Cerebellar nuclear complex (tissue), 1 donor: ENCODE measurements at places on chromosomes 6 and 20.

DNA sequence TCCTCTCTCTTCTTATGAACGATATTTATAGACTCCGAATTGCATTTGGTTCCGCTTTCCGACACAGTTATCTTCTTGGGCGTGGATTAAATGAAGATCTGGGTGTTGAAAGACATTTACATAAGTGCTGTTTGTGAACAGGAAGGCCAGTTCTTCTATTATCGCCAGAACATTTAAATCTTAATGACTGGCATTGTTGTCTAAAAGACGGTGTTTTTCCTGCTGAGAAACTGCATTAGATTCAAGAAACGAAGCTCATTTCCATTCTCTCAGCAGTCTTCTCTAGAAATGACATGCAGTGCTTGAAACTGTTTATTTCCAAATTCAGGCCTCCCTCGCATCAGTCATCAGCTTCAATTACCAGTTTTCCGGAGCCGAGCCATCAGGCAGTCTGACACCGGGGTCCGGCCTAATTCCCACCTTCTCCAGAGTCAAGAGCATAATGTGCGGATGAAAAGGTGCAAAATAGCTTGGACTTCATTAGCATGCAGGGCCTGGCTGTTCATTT lies 16.0 kb downstream of the LINC00237 start:
- no peak for DNase-seq

GRCh38 chr6:72382602-72383529 lies 239.0 kb upstream of the KCNQ5 start:
- no peak for DNase-seq

DNA sequence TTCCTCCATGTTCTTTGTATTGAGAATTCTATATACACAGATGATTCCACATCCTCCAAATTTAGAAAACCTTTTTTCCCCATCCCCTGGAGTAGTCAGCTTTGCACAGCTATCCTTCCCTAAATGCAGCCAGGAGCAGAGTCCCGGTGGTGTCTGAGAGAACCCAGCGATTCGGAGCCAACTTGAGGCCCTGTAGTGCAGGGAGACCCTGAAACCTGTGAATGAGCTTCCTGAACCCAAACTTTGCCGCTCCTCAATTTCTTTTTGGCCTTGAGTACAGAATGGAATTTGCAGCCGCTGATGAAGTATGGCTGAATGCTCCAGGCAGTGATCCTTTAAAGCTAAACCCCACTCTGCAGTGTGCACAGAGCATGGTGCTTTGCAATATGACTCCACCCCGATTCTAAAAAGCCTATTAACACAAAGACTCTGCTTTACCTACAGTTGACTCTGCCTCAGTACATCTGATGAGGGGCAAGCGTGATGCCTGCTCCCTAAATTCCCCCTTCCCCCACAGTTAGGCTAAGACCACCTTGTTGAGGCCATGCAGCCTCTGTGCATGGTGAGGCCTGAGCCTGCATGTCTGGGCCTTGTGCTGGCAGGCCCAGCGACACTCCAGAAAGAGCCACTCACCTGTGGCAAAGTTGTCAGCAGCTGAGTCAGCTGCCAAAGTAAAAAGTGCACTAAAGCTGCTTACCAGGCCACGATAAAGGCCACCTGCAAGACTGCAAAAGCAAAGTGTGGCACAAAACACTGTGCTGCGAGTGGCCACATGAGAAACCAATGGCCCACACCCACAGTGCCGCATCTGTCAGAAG lies 82.1 kb downstream of the PLEKHG1 start:
- DNase-seq = no peak

DNA sequence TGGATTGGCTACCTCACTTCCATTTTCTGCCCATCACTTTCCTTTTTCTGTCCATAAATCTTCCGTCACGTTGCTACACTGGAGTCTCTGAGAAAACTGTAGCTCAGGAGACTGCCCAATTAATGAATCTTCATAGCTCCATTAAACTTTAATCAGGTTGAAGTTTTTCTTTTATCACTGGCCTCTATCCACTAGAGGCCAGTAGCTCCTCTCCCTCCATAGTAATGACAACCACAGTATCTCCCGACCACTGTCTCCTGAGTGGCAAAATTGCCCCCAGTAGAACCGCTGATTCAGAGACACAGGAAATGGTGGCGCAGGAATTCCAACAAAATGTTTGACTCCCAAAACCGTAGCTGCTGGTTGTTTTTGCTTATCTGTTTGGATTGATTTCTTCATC lies 18.4 kb upstream of the DOK5 start:
- DNase-seq = no peak

DNA sequence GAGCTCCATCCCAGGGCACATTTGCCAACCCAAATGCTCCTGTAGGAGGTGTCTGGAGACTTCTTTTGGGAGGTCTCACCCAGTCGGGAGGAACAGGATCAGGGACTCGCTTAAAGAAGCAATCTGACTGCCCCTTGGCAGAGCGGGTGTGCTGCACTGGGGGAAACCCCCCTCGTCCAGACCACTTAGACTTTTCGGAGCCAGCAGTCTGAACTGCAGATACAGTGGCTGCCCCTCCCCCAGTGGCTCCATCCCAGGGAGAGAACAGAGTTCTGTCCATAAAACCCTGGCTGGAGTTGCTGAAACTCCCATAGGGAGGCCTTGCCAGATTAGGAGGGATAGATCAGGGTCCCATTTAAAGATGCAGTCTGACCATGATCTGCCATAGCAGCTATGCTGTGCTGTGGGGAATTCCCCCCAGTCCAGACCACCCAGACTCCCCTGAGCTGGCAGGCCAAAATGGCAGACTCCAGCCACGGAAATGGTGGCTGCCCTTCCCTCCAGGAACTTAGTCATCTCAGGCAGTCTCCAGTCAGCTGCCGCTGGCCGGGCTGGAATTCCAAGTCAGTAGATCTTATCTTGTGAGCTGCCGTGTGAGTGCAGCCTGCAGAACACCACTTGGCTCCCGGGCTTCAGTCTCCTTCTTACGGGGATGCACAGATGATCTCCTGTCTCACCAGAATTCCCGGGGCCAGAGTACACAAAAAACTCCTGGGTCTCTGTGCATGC lies 278.1 kb upstream of the SASH1 start:
- no peak for DNase-seq

- DNase-seq = no peak
Observed at GRCh38 chr6:131954059-131954774, 3.0 kb upstream of the CCN2 start.

GRCh38 chr20:32930701-32931100 lies 72.0 kb downstream of the EFCAB8 start:
- no peak for DNase-seq

DNA sequence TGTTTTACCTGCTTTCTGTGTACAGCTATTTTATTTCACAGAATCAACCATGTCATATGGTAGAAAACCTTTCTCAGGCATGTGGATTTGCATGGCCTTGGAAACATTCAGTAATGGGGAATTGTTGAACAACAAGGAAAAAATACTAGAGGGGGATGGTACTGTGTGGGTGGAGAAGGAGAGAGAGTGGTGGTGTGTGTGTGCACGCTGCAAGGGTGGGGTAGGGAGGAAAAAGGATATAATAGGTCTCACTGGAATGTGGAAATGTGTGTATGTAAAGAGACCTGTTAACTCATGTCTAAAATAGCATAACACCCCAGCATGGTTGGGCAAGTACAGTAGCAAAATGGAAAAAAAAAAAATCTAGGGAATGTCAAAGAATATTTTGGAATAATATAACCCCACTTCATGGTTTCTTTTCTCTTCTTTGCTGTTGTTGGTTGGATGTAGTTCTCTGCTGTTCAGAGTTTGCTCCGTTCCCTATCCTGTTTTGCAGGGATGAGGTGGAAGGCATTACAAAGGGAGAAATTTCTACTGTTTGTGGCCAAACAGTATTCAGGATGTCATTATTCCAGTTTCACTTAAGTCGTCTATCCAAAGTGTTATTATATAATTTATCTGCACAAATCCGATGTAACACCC lies 93.9 kb upstream of the CITED2 start:
- no peak for DNase-seq

DNA sequence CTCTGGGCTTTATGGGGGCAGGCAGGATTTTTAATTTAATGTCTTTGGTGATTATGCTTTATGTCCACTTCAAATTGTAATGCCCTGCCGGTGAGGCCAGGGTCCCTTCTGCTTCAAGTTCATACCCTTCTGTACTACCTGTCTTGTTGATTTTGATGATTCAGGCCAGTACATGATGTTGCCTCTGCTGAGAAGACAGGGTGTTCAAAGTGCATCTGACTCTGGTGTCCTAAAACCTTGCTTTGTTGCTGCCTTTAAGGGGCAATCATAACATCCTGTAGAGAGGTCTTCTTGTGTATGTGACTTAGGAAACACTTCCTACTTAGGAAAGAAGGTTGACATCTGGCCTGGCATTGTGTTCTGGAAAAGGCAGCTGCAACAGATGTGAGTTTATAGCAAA lies 113.2 kb downstream of the TMEM170B start:
- DNase-seq = no peak

DNA sequence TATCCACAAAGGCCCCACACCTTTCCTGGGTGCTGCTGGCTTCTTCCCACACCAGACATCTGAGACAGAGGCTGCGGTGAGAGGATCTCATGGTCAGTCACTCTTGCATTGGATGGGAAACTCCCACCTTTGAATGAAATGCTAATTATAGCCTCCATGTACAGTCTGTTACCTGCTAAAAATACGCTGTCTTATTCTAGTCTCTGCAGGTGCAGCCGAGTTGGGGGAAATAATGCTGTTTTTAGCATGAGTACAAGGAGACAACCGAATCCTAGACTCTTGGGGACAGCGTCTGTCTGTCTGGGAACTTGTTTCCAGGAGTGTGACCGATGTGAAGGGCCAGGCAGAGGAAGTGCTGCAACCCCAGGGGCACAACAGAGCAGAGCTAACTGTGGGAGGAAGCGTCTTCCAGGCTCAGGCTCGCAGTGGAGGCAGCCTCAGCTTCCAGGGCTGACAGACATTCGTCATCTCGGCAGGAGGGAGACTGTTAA lies 286.2 kb downstream of the PREX1 start:
- DNase-seq = no peak

- no peak for DNase-seq
Observed at GRCh38 chr20:44388466-44389023, 33.0 kb downstream of the HNF4A start.

- no peak for DNase-seq
Observed at GRCh38 chr6:136011475-136011874, 160.0 kb downstream of the PDE7B start.

DNA sequence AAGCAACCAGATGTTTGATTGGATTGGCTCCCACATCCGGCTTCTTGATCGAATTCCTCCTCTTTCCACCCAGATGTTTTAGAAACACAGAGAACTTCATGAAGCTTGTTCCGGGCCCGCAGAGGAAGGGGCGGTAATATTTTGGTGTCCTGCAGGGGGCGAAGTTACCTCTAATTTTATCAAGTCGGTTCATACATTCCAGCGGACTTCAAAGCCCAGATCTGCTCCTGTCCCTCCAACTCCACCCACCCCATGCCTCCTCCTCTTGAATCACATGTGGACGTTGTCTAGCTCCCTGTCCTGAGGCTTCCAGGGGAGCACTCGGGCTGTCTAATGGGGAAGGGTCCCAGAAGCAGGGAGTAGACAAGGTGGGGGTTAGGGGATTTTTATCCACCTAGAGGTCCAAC lies 2.9 kb upstream of the BMP6 start:
- DNase-seq = no peak

GRCh38 chr6:89144354-89144906 lies 1.4 kb upstream of the PM20D2 start:
- no peak for DNase-seq
